ENCODE measurements at places on chromosomes 12 and 14. TPM values are rescaled to one million over a fixed set of nuclear protein-coding genes. Genes with fewer than 3 reads are reported as not detected.

DNA sequence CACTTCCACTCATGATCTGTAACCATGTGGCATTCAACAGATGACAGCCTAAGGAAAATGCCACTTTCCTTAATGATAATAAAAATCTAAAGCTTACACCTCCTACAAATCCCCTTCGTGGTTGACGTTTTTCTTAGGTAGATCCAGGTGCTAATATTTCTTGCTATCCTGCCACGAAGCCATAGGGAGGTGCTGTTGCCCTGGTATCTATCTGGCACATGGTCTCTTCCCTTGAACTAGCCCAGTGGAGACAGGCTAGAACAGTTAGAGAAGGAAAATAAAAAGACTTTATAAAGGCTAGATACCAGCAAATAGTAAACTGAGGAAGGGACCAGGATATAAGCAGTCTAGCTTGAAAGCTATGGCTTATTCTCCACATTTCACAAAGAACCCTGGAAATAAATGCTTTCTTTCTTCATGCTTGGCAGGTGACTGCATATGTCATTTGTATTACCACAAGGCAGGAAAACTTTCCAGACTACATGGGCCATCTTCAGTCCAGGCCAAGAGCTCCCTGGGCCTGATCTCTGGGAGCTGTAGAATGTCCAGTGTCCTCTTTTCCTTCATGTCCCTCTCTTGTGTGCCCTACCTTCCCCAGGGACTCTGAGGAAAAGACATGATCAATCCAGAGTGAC lies 15.3 kb downstream of the SPIC start:
- peak; percentile 0 for DNase-seq

- no peak for DNase-seq
Measured at GRCh38 chr12:132736913-132737312, 24.7 kb downstream of the ANKLE2 start.

DNA sequence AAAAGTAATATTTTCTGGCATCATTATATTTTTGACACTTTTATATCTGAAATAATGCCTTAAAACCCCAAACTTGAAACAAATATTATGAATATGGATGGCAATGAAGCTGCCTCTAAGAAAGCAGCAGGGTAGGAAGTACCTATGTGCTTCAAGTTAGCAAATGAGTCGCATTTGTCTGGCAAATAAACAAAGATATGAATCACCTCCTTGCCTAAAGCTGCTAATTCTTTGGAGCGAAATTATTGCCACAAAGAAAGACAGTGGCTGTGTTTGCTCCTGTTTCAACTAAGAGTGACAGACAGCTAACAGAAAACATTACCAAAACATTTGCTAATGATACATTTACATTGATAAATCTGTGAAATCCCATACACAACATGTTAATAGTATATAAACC lies 854.9 kb downstream of the RPS29 start:
- no peak for DNase-seq

Gene GLI1
- total RNA-seq, result 1.8 TPM

Gene SSTR1
- 1.2 TPM for total RNA-seq

Gene MAGOHB
- 64.4 TPM for total RNA-seq

GRCh38 chr12:52964556-52965336 lies 15.8 kb downstream of the KRT18 start:
- DNase-seq, result peak; percentile 79

GRCh38 chr14:54722791-54723432 lies 156.0 kb downstream of the SAMD4A start:
- no peak for DNase-seq

DNA sequence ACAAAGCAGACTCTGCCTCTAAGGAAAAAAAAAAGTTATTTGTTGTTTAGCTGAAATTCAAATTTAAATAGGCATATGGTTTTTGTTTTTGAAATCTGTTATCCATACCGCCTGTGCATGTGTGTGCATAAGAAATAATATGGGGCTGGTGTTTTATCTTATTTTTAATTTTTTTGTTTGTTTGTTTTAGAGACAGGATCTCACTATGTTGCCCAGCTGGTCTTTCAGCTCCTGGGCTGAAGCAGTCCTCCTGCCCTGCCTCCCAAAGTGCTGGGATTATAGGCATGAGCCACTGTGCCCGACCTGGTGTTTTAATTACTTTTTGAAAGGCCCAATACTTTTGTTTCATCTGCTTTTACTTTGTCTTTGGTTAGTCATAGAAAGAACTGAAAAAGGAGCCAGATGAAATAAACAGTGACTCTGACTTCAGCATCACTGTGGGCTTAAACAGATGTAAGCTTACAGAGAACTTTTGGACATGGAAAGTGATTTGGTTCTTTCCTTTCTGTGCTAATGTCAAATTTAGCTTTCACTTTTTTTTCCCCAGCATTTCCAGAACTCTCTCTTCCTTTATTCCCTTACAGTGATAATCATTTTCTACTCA lies 37.2 kb downstream of the SUPT16H start:
- no peak for DNase-seq

DNA sequence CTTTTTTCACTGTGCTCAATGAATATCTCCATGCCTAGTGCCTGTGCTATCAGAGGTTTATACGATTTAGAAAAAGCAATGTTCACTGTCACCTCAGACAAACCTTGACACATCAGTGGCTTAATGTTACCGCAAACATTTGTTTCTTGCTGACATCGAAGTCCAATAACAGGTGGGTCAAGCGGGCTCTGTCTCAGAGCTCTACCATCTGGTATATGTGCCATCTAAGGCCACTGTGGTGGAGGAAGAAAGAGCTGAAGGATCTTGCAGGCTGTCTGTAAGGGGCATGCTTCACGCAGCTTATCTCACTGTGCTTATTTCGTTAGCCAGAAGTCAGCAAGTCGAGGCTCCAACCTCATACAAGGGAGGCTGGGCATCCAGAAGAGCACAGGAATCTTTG lies 189.5 kb upstream of the NTF3 start:
- DNase-seq, result no peak

Gene IL26
- total RNA-seq, result not detected

DNA sequence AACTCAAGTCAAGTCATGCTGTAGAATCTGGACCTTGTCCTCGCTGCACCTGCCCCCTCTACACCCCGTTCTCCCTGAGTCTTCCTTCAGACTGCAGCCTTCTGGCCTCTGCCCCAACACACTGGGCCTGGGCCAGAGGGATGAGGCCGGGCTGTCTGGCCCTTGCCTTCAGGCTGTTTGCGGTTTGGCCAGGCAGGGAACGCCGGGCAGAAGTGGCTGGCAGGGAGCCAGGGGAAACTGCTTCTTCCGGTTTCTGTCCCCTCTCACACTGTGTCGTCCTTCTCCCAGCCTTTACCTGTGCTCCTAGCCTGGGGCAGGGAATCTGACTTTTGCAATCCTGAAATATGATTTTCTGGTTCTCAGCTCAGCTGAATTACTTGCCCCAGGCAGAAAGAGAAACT lies 13.5 kb downstream of the DGLUCY start:
- DNase-seq, result no peak

Gene GALNT16
- not detected for total RNA-seq

GRCh38 chr12:32115404-32116104 lies 8.9 kb downstream of the BICD1 start:
- peak; percentile 86 for DNase-seq

DNA sequence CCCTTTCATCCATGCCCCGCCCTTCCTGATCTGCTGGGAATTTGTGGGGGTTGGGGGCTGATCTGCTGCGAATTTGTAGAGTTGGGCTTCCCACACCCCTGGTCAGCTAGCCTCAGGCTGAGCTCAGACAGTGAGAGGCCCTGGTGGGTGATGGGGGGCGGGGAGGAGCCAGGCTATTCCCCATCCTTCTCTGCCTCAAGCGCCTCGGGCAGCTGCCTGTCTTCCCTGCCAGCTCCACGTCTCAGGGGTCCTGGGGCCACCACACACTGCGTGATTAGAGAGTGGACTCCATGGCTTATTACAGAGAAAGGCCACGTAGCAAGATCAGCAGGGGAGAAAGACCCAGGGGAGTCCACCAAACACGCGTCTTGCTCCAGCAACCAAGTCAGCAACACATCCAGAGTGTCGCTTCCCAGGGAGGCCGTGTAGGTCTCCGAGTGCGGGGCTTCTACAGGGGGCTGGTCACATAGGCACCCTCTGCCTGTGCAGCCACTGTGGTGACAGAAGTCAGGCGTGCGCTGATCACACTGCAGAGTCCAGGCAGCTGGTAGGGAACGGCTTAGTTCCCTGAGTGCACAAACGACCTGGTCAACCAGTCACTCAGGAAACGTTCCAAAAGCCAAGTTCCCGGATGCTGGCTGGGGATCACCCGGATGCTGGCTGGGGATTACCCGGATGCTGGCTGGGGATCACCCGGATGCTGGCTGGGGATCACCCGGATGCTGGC lies 254.4 kb upstream of the SFSWAP start:
- DNase-seq, result no peak

DNA sequence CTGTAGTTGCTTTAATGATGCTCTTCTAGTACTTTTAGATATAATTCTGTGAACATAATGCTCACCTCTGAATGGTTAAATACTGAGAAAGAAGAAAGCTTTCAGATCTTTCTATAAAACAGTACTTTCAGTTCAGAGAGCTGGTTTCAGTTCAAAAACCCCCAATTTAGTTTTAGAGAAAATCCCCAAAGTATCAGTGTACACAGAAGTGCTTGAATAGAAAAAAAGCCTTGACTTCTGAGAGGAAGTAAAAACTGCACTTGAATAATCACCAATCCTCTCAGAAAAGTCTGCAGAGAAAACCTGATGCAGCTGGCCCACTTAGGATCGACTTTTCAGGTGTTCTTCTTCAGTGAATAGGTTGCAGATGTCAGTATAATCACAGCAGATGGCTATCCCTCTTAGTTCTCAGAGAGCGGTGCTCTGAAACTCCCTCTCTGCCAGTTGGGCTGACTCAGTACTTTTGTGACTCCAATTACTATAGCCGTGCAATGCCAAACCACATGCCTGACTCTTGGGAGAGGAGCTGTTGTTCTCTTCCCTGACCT lies 616.3 kb downstream of the LRFN5 start:
- peak; percentile 45 for DNase-seq

Gene LTBR
- 136 TPM for total RNA-seq

Gene AMDHD1
- total RNA-seq, result 1.1 TPM

DNA sequence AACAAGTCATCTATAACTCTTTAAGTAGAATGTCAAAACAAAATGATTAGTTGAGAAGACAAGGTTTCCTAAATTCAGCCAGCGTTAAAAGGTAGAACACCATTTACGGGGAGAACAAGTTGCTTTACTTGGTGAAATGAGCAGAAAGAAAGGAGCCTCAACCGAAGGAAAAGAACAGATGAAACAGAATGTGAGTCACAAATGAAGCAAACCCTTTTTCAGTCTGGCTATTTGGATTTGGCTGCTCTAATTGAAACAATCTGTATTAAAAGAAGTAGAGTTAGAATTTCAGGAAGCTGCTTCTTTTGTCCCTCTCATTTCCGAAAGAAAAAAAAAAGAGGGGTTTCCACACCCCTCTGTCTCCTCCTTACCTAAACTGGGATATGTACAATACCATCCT lies 34.6 kb downstream of the CEP128 start:
- DNase-seq, result no peak

GRCh38 chr14:92553438-92553837 lies 39.9 kb downstream of the RIN3 start:
- no peak for DNase-seq

Gene CLEC7A
- not detected for total RNA-seq

- no peak for DNase-seq
Measured at GRCh38 chr14:64488590-64489099, 15.0 kb downstream of the ZBTB25 start.

Gene DLGAP5
- 29.9 TPM for total RNA-seq

Gene GSC
- not detected for total RNA-seq

DNA sequence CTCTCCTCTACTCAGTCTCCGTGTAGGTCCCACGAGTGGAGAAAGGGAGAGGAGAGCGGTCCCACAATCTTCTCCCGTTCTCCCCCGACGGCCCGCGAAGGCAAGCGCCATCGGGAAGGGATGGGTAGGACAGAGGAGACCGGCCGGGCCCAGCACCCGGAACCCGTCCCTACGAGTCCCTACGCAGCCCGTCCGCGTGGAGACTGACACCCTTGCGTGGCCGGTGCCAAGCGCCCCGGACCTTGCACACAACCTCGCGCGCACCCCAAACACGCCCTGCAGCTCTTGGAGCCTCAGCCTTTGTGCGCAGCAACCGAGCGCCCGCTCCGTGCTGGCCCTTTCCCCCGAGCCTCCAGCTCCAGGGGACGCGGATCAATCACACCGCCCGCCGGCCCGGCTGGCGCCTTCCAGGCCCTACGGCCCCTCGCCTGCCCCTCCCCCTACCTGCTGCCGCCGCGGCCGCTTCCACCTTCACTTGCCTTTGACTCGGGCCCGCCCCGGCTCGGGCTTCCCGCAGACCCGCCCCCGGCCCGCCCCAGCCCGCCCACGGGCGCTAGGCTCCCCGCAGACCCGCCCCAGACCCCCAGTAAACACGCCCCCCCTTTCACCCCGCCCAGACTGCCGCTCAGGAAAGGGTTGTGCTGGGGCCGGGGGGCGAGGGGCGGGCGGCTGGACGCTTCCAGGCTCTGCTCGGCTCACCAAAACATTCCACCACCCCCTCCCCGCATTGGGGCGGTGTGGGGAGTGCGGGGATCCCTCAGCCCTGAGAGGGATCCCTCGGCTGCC lies at the start of gene NDRG2:
NDRG2 (minus strand) TSS at position 477 of the 786 bp plus-strand sequence. CDS start 1,746 bp downstream, outside the sequence.
- DNase-seq, result peak; percentile 16

Gene LRRC10
- total RNA-seq, result not detected
